ENCODE measurements at places on chromosomes 1 and 21. TPM values are rescaled to one million over a fixed set of nuclear protein-coding genes. Genes with fewer than 3 reads are reported as not detected.

- no peak for DNase-seq
These were observed 378.9 kb downstream of the TTLL7 start for GRCh38 chr1:83620016-83620415.

- no peak for DNase-seq
These were observed 24.4 kb upstream of the FAAH start for GRCh38 chr1:46369542-46370213.

DNA sequence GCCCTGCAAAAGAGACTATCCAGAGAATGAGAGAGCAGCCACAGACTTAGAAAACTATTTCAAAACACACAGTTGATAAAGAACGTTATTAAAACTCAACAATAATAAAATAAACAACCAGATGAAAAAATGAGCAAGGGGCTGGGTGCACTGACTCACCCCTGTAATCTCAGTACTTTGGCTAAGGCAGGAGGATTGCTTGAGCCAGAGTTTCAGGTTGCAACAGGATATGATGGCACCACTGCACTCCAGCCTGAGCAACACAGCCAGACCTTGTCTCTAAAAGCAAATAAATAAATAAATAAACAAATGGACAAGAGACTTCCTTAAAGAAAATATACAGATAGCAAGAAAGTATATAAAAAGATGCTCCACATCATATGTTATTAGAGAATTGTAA lies 144.6 kb downstream of the LRRIQ3 start:
- DNase-seq = no peak

DNA sequence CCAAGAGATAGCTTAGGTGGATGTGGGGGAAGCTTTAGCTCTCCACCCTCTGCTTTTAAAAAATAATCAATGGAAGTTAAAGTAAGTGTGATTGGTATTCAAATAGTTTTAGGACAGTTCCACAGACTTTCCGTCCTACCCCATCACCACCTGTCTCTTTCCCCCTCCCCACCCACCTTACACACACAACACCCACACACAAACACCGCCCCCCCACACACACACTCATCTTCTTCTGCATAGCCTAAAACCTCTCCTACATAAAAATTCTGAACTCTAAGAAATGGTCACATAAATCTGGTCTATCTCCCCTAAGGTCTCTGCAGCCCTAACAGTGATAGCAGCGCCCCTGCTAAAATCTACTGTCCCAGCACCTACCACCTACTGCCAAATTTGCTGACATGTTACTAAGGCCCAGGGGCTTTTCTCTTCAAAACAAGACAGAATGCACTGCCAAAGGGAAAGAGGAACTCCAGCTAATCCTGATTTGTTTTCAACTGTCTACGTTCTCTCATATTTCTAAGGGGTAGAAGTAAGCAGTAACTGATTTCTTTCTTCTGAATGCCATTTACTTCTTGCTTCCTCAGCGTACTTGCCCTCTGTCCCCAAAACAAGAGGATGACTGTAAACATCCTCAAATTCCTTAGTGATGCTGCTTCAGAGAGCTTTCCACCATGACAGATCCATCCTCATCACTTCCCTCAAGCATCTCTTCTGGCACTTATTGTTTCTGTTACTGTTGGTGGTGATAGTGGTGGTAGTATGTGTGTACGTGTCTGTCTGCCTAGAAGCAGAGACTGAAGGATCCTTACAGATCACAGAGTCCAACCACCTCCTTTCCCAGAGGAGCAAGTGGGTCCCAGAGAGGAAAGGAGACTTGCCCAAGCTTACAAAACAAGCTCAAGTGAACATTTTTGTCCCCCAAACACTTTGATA lies 56.8 kb downstream of the LUZP1 start:
- no peak for DNase-seq

DNA sequence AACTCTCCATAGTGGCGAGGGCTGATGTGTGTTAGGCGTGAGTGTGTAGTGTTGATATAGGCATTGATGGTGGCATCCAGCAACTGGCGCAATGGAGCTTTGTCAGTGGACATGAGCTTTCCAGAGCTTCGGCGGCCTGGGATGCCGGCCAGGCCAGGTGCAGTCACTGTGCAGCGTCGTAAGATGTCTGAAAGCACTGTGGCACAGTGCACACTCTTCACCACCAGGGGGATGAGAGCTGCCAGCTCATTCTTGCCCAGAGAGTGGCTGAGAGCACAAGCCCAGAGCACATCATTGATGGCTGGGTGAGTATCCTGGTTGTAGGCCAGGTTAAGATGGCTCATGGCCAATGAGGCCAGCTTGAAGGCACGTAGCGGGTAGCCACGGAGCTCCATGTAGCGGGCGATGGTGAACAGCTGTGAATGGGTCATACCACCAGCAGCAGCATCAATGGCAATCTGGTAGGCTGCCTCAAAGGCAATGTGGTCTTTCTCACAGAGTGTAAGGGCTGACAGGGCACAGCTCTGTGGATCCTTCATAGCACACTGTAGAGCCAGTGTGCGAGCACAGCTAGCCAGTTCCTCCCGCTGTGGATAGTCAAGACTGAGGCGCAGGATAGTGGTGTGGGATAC lies 6.7 kb downstream of the UROD start:
- peak; percentile 22 for DNase-seq

DNA sequence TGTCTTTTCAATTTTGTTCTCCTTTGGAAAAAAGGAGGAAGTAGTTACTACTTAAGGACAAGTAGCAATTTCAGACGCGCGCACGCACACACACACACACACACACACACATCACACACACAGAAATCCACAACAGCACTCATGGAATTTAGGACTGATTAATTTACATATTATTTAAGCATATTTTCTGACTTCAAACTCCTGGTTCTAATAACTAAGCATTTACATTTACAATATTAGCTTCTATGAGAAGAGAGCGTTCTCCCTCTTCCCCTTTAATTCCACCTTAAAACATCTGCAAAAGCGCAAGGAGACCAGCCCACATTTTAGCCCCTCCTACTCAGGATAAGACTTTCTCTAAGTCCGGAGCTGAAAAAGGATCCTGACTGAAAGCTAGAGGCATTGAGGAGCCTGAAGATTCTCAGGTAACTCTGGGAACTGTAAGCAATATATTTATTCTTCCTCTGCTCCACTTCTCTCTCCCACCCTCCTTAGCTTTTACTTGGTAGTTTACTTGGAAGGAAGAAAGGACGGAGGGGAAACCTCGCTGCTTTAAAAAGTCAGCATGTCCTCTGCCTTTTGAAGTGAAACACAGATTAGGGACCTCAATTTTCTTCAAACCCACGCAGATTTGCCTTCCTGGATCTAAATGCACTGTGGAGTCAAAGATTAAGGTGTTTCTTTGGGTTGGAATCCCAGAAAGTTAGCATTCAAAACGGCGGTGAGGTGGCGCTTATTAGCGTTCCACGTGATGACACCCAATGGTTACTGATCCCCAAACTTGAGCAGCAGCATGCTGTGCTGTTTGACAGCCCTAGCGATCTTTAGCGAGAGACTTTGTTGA lies at the start of gene PLA2G4A:
PLA2G4A (plus strand) TSS at position 339 of the 844 bp plus-strand sequence. CDS start 25,406 bp downstream, outside the sequence.
- no peak for DNase-seq

DNA sequence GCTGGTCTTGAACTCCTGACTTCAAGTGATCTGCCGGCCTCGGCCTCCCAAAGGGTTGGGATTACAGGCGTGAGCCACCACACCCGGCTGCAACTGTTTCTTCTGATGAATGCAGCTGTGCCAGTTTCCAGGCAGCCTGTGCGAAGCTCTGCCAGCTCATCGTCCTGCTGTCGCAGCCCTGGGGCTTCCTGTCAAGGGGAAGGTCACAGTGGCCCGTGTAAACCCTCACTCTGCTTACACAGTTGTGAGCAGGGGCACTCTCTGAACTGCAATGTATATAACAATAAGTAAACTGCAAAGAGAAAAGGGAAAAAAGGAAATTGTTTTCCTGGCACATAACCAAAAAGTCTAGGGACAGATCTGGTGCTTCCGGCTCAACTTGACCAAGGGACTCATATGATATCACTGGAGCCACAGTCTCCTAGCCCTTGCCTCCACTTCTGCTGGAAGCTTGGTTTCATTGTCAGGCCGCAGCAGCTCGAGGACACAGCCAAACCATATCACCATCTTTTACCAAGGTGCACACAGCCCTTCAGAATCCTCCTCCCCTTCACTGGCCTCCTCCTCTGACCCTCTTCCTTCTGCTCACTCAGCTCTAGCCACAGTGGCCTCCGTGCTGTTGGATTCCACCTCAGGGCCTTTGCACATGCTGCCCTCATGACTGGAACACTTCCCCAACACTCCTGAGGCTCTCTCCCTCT lies 22.8 kb upstream of the LBR start:
- DNase-seq = no peak

GRCh38 chr1:198443365-198444233 lies 96.9 kb downstream of the ATP6V1G3 start:
- DNase-seq = no peak

DNA sequence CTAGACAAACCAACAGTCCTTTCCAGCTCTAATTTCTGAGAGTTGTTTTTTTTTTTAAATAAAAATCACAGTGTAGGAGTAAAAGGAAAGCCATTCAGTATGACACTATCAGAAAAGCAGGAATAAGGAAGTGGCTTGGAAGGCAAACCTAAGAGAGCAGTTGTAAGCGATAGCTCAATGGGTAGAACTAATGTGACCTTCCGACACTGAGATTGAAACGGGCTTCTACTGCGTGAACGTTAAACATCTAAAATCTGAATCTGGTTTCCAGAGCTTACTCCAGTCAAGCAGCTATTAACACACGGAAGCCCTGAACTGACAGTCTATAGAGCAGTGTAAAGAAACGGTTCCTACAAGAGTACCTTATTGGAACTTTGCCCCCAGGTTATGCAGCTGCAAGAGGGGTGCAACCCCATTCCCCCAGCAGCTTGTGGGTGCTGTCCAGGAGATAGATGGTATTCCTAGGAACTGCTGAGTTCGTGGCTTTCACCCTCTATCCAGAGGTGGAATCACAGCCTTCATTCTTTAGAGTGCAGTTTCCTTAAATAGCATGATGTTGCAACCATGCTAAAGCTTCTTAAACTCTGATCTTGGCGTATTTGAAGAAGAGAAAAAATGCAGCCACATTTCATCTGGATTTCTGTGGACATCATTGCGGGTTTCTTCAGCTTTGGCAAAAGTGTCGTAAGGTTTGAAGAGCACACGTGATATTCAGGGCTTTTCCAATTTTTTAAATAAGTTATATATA lies 3.3 kb upstream of the IRF2BP2 start:
- no peak for DNase-seq

- no peak for DNase-seq
These were observed 26.2 kb downstream of the CAPN8 start for GRCh38 chr1:223639331-223639749.

DNA sequence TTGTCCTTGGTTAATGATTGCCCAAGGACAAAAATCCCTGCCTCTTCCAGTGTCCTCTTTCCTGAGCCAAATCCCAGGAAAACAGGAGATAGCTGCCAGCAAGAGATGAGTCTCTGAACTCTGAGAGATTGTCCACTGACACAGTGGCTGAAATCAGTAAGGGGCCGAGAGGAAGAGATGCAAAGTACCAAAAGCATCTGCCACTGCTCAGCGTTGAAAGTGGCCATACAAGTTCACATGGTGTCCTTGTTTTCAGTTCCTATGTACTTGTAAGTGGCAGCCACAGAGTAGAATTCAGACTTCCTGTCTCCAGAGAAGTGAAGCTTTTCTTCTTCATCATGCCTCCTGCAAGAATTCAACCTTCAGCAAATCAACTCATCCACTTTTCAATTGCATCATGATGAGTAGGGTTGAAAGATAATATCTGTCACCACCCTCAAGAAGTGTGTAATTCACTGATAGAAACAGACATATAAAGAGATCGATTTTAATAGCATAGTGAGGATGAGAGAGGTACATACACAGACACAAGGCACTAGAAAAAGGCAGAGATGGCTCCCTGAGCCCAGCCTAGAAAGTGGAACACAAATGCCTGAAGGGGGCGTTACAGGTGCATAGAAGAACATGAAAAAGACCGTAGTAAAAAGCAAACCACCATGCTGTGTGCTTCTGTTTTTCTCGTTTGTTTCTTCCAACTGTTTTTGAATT lies 185.8 kb downstream of the MRPL39 start:
- no peak for DNase-seq

DNA sequence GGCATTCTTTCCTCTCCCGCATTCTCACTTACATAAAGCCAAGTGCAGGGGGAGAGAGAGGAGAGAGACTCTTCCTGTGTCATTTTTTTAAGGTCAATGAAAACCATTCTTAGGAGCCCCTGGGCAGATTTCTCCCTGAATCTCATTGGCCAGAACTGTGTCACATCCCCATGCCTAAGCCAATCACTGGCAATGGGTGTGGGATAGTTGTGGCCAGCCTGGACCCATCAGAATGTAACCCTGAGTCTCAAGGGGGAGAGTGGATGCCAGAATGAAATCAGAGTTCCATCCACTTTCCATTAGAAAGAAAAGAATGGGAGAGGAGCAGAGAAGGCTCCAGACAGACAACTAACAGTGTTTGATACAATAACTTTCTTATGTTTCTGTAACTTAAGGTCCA lies 31.2 kb upstream of the COQ8A start:
- no peak for DNase-seq

- DNase-seq = no peak
These were observed 29.4 kb downstream of the TMPRSS2 start for GRCh38 chr21:41478319-41479177.

DNA sequence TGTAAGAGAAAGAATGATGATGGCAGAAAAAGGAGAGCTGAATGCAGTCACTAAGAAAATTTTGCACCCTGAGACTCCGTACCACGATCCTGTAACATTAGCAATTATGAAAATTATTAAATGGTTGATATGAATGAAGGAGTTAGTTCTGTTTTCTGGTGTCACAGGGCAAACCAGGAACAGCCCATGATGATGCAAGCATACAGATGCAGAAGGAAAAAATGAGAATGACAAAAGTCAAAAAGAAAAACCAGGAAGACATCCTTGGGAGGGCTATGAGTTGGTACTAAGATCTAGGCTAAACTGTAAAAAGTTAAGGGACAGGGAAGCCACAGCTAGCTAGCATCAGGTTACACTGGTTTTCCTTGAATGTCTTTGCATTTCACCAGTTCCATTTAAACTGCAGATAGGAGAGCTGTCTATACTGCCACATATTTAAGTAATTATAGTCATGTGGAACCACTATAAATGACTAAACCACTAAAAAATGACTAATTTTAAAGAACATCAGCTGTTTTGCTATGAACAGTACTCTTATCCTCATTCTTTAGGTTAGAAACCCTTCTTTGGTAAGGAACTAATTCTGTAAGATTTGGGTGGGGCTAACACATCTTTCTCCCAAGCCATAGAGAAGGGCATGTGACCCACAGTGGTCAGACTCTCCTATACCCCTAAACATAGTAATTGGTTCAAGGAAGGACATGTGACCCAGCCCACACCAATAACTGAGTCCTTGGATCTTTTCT lies 11.4 kb downstream of the DOCK7 start:
- no peak for DNase-seq

GRCh38 chr1:172154551-172154950 lies 265.9 kb upstream of the C1orf105 start:
- DNase-seq = no peak

DNA sequence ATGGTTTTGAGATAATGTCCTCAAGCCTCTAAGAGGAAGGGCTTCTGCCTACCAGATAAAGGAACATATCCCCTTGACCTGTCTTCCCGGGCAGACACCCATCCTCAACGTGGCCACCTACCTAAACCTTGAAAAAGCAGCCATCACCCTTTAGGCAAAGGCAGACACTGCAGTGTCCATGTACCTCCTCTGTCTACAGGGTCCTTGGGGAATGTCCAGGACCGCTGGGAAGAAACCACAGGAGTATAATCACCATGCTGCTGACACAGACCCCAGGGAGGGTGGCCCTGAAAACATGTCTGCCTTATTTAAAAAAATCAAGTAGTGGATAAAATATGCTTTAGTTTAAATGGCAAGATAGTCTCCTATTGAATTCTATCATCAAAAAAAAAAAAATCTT lies 16.6 kb downstream of the BCAR3 start:
- no peak for DNase-seq

KDF1 gene
- 9.6 TPM for polyA plus RNA-seq

ZBTB8A gene
- 19.2 TPM for polyA plus RNA-seq

DEPDC1 gene
- polyA plus RNA-seq = 14.7 TPM

GPR37L1 gene
- 0.04 TPM for polyA plus RNA-seq

MCOLN2 gene
- 0.67 TPM for polyA plus RNA-seq

PRRC2C gene
- polyA plus RNA-seq = 141 TPM

Data from right renal pelvis (tissue), 4 donors.